ENCODE measurements at places on chromosomes 6 and 20.

DNA sequence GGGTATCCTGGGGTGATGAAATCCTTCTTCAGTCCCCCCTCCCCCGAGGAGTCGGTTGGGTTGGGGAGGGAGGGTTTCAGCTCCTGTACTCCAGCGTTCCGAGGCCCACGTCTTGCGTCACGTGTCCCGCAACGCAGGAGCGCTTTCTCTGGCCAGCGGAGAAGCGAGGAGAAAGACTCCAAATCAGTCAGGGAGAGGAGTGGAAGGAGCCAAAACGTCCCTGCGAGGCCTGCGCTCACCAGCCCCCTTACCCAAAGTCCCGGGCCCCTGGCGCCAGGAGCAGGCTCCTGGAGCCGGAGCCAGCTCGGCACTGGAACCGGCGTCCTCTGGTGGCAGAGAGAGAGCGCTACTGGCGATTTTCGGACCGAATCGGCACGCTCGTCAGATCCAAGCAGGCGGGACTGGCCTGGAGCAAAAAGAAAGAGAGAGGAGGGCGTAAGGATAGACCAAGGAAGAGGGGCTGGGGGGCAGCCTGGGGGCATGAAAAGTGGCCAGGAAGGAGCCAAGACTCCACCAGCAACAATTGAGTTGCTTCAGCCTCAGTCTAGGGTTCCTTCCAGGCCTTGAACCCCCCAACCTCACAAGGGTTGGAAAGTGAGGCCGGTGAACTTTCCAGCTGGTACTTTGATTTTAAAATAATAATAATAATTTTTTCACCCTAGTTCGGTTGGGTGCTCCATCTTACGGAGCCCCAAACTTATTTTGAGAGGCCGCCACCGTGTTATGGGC lies at the start of gene GNAS:
GNAS (plus strand) TSS at position 174 of the 729 bp plus-strand sequence.
- DNase-seq: no peak

- DNase-seq: no peak
Observed at GRCh38 chr6:89613790-89614189, 24.8 kb downstream of the LYRM2 start.

- no peak for DNase-seq
Observed at GRCh38 chr6:75532521-75532920, 38.9 kb upstream of the FILIP1 start.

GRCh38 chr6:81892891-81893290 lies 140.4 kb upstream of the TENT5A start:
- no peak for DNase-seq

DNA sequence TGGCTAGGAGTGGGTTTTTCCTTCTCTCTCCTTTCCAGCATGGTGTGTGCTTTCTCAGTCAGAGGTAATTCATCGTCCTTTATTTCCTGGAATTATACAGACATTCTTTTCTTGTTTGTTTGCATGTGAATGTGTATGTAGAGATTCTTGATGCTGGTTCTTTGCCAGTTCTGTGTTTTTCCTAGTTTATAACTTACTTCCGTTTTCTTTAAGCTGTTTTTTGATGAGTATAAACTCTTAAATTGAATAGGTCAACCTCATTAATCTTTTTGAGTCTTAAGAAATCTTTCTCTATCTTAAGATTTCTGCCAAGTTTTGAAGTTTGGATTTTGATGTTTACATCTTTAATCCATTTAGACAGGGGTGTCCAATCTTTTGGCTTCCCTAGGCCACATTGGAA lies 38.7 kb downstream of the IGF2R start:
- DNase-seq: no peak

DNA sequence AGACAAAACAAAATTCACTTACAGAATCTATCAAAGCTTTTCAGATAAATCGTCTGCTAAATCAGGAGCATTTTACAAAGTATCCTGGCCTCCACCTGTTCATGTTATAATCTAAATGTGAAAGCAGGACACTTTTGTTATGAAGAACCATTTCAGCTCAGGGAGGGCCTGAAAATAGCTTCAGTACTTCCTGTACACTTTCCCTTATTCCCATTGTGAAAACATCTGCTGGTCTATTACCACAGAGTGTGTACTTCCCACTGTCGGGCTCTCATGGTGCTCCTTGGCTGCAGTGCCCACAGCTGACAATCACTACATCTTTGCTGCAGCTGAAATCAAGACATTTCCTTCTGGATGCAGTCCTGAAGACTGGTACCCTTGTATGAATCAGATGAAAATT lies 128.1 kb downstream of the OPRM1 start:
- DNase-seq: no peak

GRCh38 chr6:112149236-112149635 lies 61.8 kb downstream of the FAM229B start:
- no peak for DNase-seq

- DNase-seq: no peak
Observed at GRCh38 chr6:6915219-6915618, 192.5 kb upstream of the RREB1 start.

- DNase-seq: no peak
Observed at GRCh38 chr6:168618546-168619315, 177.7 kb downstream of the SMOC2 start.

- no peak for DNase-seq
Observed at GRCh38 chr6:54722328-54722727, 124.2 kb upstream of the FAM83B start.

DNA sequence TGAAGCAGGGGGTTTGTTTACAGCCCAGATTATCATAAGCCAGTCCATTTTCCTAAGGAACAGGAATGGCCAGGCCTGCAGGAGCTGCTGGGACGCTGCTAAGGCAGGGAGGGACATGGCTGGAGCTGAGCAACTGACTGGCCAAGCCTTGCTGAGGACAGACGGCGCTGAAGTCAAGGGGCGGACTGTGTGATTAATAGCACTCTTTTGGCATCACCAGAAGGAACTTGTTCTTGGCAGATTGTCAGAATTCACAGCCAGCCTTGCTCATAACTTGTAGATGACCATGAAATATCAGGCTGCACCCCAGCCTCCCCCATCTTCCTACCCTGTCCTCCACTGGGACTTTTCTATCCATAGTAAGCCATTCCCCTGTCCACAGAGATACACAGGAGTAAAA lies 218.8 kb upstream of the RNF24 start:
- DNase-seq: no peak

GRCh38 chr20:41608606-41609005 lies 9.6 kb downstream of the CHD6 start:
- no peak for DNase-seq

DNA sequence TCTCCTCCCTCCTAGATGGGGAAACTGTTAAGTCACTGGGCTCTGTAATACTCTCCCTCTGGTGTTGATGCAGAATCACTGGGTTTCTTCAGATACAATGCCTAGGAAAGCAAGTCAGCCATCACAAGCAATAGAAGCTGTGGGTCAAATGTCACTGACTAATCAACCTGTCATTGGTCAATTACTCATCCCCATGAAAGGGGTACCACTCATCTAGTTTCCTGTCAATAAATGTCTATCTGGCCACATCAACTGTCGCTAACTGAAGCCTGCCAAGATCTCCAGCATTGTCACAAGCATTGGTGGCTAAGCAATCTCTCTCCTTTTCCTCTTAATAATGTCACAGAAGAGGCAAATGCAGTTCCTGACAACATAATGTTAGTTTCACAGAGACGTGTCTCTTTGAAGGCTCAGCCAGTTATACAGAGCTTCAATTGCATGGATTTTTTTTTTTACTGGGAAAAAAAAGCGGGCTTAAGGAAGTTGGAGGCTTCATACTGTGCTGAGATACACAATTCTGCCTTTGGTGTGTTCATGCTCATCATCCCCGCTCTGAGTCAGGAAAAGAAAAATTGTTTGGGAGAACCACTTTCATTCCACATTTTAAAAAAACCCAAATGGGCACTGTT lies 355.9 kb downstream of the BTBD9 start:
- no peak for DNase-seq

DNA sequence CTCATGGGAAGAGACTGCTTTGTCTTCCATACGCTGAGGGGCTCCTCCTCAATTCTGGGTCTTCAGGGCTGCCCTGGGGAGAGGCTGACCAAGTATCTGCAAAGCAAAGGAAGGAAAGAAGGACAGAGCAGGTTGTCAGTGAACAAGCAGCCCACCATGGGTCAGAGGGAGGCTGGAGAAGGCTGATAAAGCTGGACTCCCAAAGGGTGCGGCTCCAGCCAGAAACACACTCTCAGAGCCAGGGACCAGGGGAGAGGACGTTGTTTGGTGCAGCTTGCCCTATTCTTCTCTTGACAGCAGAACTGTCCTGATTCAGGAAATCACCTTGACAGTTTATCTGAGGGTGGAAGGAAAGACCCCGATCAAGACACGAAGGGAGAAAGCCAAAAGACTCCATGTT lies 10.4 kb upstream of the CTCFL start:
- DNase-seq: no peak

DNA sequence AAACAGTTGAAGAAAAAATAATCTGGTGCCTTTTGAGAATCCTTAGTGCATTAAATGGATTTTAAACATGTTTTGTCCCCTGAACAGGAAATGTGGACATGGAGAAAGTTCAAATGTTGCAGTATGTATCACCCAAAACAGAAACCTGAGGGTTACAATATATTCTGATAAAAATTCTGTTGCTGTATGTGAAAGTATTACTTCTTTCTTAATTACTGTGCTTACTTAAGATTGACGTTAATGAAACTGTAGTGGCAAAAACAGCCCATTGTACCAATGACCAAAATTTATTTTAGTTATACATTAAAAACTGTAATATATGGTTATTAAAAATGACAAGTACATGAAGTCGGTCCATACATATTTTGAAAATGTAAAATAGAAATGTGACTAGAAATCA lies 100.6 kb downstream of the PRDM1 start:
- no peak for DNase-seq

Measured in stimulated activated CD4-positive, alpha-beta T cell treated with anti-CD3 and anti-CD28 coated beads, Interleukin-1b, Interleukin-23, amount 100 ng/mL, for 1 hour (primary cell).